ENCODE measurements at places on chromosomes 13 and 19.

- DNase-seq, result no peak
These were observed 13.0 kb downstream of the ARHGEF1 start for GRCh38 chr19:41895745-41896580.

DNA sequence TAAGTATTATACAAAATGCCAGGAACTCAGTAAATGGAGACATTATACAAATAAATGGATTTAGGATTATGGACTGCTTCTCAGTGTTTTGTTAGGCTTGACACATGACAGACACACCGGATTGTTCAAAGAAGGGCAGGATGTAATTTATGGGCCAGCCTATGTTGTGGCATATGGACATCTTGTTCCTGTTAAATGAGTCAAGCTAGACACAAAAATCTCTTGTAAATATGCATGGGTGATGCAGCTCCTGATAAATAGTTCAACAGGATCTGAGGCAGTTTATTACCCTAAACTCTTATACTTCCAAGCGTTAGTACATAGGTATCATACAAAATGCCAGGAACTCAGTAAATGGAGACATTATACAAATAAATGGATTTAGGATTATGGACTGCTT lies 502.3 kb downstream of the TBC1D4 start:
- DNase-seq, result no peak

GRCh38 chr19:40357640-40358039 lies 9.1 kb downstream of the PLD3 start:
- no peak for DNase-seq

- no peak for DNase-seq
These were observed 1487.7 kb downstream of the EFNB2 start for GRCh38 chr13:105047676-105048295.

- no peak for DNase-seq
These were observed 2.5 kb upstream of the HNRNPUL1 start for GRCh38 chr19:41261474-41262190.

- DNase-seq, result no peak
These were observed 421.0 kb upstream of the TSHZ3 start for GRCh38 chr19:31770223-31770622.

DNA sequence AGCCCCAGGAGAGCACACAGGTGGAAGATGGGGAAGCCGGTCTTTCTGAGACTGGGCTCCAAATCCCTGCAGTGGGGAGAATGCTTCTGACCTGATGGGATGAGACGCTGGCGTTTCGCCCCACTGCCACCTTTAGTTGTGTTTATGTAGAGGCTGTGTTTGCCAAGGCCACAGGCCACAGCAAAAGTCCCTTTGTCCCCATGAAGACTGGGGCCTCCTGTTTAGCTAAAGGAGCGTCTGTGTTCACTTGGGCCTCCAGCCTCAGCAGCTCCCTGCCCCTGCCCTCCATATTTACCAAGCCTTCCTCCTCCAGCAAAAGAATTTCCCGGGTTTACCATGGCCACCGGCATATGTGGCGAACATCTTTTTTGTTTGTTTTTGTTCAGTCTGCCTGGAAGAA lies 10.4 kb upstream of the KLK14 start:
- DNase-seq, result no peak

DNA sequence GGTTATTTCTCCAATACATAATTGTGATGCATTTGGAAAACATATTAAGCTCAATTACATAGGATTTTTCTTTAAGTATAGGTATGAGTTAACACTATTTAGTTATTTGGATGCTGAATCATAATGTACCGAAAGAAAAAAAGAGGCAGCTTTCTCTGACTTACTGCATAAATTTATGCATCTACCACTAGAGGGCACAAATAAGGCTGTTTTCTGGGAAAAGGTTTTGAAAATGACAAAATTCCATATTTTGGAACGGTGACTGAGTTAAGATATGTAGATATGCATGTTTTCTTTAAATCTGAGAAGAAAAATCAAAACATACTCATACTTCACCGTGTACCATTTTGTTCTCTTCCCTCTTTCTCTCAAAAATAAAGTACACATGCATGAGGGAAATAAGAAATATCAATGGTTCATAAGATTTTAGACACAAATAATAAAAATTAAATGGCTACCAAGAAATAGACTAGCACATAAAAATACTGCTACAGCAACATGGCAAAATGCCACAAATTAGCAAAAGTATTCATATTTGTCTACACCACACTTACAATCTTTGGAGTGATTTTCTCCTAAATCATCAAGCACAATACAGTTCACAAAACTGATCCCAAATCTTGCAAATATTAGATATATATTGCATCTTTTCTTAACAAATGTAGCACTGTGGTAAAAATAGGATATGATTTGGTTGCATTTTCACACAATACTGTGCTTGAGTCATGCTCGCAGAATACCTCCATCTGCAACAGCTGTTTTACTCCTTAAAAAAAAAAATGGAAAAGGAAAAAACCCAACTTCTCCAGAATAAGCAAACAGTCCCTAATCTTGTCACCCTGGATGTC lies 260.0 kb downstream of the FGF14 start:
- DNase-seq, result no peak

DNA sequence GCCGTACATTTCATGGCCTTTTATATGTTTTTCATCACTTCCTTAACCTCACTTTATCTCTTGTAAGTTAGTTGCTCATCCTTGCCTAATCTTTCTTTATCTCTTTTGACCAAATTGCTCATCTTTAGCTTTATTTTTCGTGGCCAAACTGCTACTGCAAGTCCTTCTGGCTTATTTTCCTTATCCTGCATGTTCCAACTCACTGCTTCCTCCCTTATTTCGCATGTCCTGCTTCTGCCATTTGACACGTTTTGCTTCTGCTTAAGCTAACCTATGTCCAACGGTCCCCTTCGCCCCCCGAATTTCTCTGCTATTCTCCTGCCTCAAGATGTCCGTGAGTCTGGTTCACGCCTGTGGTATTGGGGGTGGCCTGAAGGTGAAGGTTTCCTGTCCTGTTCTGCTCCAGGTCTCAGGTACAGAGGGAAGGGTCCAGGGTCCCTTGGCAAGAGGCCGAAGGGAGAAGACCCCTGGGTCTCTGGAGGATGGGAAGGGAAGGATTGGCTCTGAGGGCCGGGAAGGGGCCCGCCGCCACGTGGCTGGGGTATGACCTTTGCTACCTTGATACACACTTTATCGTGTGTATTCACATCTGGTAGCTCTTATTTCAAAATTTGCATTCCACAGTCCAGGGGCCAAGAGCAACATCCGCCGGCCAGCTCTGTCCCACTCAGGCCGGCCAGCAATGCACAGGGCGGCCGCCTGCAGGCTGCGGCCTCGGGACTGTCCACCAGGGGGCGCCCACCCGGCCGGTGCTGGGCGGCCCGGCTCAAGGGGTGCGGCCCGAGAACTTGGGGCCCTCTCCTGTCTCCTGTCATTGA lies 2.9 kb upstream of the C19orf85 start:
- no peak for DNase-seq

GRCh38 chr19:48565090-48565489 lies 13.1 kb downstream of the SULT2B1 start:
- DNase-seq, result no peak

GRCh38 chr13:75219479-75220237 lies 262.3 kb downstream of the TBC1D4 start:
- peak; percentile 7 for DNase-seq

GRCh38 chr13:47545201-47546024 lies 455.7 kb downstream of the SUCLA2 start:
- DNase-seq, result no peak

GRCh38 chr19:49921871-49922795 lies 6.9 kb upstream of the ATF5 start:
- no peak for DNase-seq

- DNase-seq, result no peak
These were observed 18.5 kb downstream of the UGGT2 start for GRCh38 chr13:96034662-96035061.

DNA sequence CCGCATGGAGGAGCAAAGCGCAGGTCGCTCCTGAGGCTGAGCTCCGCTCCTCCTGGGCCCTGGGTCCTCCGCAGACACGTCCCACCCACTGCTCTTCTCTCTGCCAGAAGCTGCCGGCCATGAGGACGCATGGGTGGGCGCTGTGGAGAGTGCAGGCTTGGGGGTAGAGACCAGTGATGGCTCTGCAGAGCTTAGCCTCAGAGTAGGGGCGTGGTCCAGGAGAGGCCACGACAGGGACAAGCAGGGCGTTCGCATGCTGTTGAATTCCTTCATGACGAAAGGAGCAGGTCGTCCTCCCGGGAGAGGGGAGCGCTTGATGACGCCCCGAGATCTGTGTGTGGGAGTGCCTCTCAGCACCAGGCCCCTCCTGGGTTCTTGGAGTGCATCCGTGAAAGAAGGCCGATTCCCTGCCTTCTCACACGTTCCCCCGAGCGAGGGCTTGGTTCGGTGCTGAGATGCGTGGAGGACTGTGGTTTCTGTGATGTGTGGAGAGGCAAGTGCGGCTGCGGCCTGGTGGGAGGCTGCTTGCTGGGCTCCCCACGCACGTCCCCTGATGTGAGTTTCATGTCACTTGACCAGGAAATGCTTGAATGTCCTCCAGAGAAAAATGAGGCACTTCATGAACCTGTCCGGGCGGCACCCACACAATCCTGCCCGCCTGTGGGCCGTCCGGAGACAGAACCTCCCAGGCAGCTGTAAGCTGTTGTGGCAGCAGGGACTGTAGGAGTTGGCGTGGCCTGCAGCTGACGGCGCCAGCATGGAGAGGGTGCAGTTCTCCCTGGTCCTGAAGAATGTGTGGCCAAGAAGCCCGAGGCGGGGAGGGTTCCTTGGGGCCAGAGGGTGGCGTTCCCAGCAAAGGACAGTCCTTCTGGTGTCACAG lies 4.5 kb downstream of the SF3A2 start:
- DNase-seq, result no peak

GRCh38 chr19:28400953-28401671 lies 811.8 kb downstream of the UQCRFS1 start:
- no peak for DNase-seq

DNA sequence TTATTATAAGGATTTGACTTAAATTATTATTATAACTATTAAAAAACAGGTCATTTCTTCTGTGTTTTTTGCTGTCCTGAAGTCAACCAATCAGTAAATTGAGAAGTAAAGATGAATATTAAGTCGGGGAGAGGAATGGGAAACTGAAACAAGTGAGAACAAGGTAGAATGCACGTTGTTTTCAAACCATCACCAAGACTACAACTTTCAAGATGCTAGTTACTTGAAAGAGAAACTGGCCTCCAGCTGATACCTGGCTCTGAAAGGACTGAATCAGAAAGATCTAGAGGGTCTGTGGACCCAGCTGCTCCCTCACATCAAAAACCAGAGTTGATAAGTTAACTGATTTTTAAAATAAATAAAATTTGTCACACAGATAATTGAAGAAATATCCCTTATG lies 1301.5 kb upstream of the ATXN8OS start:
- DNase-seq, result no peak

DNA sequence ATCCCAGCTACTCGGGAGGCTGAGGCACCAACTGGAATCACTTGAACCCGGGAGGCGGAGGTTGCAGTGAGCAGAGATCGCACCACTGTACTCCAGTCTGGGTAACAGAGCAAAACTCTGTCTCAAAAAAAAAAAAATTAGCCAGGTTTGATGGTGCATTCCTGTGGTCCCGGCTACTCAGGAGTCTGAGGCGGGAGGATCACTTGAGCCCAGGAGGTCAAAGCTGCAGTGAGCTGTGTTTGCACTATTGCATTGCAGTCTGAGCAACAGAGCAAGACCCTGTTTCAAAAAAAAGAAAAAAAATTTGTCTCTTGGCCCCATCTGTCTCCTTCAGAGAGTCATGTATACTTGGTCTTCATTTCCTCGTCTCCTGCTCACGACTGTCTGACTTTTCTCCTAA lies 1.6 kb downstream of the CCDC97 start:
- DNase-seq, result no peak

- no peak for DNase-seq
These were observed 5.3 kb downstream of the NCAN start for GRCh38 chr19:19217099-19217498.

GRCh38 chr13:106182404-106182803 lies 353.1 kb downstream of the EFNB2 start:
- no peak for DNase-seq

DNA sequence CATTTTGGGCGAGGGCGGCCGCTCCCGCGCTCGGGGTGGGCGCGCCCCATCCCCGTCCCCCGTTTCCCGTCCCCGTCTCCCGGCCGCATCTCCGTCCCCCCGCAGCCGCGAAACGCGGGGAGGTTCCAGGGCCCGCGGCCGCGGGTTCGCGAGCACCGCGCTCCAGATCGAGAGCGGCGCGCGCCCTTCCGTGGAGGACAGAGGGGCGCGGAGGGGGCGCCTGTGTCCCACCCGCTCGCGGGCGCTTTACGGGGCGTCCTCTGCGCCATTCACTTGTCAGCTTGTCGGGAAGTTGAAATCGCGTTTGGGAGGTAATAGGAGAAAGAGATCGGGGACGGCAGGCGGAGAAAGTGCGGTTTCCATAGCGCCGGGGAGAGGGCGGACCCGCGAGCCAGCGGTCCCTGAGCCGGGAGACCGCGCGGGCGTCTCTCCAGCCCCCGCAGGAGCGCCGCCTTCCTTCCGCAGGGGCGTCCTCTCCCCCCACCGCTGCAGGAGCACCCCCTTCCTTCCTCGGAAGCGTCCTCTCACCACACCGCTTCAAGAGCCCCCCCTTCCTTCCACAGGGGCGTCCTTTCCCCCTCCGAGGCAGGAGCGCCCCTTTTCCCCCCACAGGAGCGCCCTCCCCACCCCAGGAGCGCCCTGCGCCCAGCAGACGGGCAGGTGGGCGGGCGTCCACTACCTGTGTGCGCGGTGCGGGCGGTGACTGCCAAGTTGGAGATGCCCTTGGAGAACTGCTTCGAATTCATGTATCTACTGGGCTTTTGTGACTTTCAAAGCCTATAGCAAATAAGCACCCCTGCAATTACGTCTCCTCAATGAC lies 962 bp upstream of the IRS2 start:
- DNase-seq, result no peak

DNA sequence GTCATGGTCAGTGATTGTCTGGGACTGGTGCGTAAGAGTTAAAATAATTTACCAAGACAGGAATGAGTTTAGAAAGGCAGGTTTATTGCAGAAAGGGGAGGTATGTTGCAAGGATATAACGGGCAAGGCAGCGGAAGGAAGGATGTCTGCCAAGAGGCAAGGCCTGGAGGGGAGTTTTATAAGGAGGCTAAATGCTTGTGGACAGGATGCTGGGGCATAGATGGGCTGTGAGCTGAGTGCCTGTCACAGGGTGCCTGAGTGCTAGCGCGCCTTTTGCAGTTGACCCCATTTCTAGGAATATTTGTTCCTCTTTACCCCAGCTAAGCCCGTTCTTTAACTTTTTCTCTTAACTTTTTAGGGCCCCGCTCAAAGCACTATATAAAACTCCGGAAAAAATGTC lies 58.7 kb downstream of the TEX26 start:
- DNase-seq, result no peak

DNA sequence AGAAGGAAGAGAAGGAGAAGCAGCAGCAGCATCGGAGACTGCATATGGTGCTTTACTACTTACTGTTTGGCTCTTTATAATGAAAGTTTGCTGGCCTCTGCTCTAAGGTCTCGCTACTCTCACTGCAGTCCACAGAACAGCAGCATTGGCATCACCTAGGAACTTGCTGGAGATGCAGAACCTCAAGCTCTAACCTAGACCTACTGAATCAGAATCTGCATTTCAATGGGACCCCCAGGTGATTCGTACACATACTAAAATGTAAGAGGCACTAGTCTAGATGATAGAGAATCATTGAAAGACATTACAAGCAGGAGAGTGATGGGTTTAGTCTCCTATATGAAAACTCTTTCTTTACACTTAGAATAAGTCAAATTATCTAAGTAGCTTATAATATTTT lies 270.6 kb downstream of the KLF5 start:
- no peak for DNase-seq

- no peak for DNase-seq
These were observed 284.3 kb downstream of the FOXO1 start for GRCh38 chr13:40381935-40382764.

GRCh38 chr19:18513868-18514267 lies 8.0 kb downstream of the ELL start:
- no peak for DNase-seq

GRCh38 chr19:2542341-2543069 lies 66.6 kb downstream of the GADD45B start:
- DNase-seq, result no peak

All from GM12878 (cell line).